CD8-positive, alpha-beta T cell (primary cell): ENCODE measurements at places on chromosomes 16 and 17. TPM values are rescaled to one million over a fixed set of nuclear protein-coding genes. Genes with fewer than 3 reads are reported as not detected.

Gene GNGT2
- 3.7 TPM for total RNA-seq

- peak; percentile 47 for DNase-seq
Observed at GRCh38 chr16:80518436-80518835, 22.4 kb upstream of the DYNLRB2 start.

Gene MYH13
- total RNA-seq = not detected

- no peak for DNase-seq
Observed at GRCh38 chr17:78862073-78863023, 21.7 kb upstream of the USP36 start.

Gene GPR179
- total RNA-seq = 0.56 TPM
